GM23248 (cell line): ENCODE measurements at places on chromosomes 6 and 20.

DNA sequence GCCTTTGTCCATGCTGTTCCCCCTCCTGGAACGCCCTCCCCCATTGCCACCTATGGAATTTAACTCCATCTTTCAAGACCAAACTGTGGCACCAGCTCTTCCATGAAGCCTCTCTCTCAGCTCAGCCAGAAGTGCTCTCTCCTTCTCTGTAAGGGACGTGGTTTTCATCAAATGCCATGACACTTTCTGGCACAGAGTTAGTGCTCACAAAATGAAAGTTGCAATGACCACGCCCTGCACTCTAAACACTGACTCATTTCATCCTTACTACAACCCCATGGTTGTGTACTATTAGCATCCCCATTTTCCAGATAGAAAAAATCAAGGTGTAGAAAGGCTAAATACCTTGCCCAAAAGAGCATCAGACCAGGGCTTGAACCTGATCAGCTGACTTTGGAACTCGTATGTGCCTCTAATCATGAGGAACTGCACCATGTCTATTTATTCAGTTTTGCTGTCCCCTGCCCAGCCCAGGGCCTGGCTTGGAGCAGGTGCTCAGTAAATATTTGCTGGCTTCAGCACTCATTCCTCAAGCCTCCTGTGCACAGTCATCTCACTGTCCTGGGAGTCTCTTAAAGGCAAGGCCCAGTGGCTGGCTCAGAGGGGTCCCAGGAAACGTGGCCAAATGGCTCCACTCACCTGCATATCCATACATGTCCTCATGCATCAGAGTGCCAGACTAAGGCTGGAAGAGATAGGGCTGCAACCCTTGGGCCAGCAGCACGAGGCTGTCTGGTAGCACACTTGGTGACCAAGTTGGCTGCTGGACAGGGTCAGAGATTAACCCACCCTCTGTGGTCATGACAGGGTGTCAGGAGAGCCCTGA is 77.9 kb downstream of the MRPL14 start:
- DNase-seq: peak; percentile 84

DNA sequence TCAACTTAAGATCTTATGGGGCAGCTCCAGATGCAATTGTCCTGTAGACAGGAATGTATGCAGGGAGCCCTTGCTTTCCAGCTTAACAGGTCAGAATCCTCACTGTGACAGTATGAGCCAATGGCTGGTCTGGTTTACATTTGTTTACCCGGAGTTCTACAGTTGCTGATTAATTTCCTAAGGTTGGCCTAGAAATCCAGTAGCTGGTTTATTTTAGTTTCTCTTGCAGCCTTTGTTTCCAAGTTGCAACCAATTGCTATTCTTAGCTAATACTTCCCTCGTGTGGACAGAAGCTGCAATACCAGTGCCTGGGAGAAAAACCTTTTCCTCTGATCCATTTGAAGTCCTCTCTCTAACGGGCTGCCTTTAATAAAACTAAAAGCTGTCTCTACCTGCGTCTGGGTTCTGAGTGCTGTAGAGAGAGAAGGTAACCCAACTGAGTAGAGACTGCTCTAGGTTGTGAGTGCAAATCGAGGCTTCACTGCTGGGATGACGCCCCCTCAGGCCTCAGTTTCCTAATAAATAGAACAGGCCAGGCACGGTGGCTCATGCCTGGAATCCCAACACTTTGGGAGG is 45.9 kb downstream of the ZNF217 start:
- peak; percentile 86 for DNase-seq

GRCh38 chr6:33967966-33968724 is 164.3 kb upstream of the MLN start:
- peak; percentile 29 for DNase-seq

DNA sequence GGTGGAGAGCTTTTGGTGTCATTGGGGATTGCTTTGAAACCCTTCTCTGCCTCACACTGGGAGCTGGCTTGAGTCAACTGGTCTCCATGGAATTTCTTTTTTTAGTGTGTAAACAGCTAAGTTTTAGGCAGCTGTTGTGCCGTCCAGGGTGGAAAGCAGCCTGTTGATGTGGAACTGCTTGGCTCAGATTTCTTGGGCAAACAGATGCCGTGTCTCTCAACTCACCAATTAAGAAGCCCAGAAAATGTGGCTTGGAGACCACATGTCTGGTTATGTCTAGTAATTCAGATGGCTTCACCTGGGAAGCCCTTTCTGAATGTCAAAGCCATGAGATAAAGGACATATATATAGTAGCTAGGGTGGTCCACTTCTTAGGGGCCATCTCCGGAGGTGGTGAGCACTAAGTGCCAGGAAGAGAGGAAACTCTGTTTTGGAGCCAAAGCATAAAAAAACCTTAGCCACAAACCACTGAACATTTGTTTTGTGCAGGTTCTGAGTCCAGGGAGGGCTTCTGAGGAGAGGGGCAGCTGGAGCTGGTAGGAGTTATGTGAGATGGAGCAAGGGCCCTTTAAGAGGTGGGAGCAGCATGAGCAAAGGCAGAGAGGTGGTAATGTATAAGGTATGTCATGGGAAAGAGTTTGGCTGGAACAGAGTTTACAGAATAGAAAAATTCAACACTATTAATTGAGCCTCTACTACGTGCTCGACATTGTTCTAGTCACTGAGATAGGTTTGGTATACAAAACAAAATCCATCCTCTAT is 31.2 kb downstream of the SRSF3 start:
- DNase-seq: peak; percentile 88

DNA sequence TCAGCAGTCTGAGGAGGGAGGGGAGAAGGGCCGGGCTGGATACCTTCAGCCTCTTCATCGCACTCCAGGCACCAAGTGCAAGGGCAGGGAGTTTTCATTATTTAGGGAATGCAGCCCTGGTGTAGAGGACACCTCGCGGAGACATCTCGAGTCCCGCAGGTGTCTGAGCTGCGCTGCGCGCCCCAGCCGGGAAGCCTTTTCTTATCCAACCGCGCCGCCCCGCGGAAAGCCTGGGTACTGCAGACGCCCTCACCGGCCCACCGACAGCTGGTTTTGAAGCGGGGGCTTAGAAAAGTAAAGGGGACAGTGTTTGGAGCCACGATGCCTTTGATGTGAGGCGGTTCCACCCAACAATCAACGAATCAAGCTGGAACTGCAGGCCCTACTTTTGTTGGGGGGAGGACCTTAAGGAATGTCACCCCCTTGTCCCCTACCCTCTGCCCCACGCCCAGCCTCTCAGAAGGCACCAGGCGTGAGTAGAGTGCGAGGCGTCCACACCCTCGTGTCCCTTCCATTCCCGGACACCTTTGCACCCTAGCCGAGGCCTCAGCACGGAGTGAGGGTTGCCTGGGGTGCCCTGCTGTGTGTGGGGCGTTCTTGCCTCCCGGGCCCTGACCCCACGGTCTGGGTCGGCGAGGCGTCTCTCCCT is 8.6 kb downstream of the NKX2-2 start:
- peak; percentile 69 for DNase-seq

- peak; percentile 99 for DNase-seq
Measured at GRCh38 chr20:34525709-34526416, 9.6 kb downstream of the DYNLRB1 start.

DNA sequence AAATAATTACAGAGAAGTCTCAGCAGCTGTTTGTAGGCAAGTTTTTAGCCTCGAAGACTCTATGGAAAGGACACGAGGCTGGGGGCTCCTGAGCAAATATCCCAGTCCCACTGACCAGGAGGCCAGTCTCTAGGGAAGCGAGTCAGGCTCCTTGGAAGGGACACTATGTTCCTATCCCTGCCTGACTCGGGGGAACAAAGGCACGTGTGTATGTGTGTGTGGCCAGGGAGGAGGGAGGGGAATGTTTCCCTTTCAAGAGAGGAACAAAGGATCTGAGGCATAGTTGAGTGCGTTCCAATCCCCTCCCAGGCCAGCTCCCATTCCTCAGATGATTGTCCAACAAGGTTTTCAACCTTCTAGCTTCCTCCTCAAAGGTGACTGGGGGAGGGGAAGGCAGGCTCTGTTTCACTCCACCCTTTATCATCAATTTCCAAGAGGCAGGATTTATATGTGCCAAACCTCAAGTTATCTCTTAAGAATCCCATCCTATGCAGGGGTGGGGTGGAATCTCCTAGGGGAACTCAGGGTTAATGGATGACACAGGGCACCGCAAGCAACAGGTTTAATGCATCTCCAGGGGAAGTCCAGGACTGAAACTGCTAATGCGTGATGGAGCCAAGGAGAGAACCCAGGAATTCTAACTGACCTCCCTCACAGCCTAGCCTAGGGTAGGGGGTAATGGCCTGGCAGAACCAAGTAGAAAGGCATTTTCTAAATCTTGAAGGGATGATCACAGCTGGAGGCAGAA is 9.9 kb downstream of the BCL2L1 start:
- peak; percentile 72 for DNase-seq

DNA sequence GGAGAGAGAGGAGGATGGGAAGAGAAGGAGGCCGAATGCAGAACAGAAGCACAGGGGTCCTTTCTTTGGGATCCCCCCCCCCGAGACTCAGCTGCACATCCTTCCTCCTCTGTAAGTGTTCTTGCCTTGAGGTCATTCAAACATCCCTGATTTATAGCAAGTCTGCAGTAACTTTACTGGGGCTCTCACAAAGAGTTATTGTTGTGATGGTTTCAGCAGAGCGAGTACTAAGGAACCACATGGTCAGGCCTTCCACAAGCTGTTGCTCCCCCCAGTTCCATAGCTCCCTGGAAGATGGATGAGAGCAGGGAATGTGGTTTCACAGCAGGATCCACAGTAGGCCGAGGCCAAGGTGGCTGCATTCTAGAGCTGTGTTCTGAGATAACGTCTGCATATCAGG is 351.4 kb upstream of the CDH4 start:
- DNase-seq: no peak

GRCh38 chr20:10329387-10330005 is 104.5 kb downstream of the MKKS start:
- DNase-seq: no peak

- peak; percentile 22 for DNase-seq
Measured at GRCh38 chr6:157670466-157671186, 152.4 kb upstream of the SNX9 start.

DNA sequence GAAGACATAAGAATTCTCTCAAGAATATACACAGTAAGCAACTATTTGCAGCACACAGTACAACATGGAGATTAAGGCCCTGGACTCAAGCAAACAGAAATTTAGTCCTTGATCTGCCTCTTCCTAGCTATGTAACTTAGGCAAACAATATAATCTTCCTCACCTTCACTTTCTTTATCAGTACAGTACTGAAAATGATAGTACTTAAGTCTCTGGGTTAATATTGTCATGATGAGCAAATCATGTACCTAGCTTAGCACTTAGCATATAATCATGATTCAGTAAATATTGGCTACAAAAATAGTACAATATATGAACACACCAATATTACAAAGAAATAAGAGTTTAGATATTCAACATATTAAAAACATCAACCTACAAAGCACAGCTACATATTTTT is 320.5 kb downstream of the HACE1 start:
- no peak for DNase-seq

GRCh38 chr6:19380293-19380692 is 456.9 kb upstream of the ID4 start:
- peak; percentile 52 for DNase-seq

- no peak for DNase-seq
Measured at GRCh38 chr20:1838556-1839279, 56.5 kb upstream of the SIRPA start.

DNA sequence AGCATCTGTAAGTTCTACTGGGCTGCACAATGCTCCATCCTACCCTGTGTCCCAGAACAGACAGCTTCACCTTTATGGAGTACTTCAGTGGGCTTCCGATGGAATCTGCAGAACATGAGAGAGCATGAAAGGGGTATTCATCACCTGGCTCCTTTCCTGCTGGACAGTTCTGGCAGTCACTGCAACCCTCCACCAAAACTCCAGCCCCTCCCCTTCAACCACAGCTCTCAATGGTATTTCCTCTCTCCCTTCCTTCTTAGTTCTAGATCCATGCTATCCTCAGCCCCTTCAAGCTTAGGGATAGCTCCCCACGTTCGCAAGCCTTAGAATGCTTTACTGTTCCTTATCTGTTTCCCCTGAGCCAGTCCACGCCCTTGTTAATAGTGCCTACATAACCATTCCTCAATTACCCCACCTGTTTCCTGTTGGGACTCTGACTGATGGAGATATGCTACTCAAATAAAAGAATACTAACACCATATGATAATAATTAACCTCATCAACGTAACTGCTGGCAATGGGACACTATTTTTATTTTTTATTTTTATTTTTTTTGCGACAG is 26.8 kb downstream of the TRAM2 start:
- no peak for DNase-seq

DNA sequence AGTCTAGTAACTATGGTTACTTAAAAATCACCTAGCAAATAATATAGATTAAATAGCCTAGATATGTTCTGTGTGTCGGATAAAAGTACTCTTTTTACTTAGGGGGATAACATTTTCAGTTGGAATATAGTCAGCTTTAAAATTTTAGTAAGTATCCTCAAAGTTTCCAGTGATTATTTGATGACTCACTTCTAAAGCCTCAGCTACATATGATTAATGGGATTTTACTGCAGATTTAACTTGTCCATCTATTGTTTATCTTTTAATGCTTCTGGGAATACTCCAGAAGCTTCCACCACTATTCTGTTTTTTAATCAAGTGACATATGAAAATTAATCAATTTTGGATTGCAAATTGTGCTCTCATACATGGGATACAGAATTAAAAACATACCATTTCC is 8.7 kb upstream of the TENT5A start:
- DNase-seq: peak; percentile 56

DNA sequence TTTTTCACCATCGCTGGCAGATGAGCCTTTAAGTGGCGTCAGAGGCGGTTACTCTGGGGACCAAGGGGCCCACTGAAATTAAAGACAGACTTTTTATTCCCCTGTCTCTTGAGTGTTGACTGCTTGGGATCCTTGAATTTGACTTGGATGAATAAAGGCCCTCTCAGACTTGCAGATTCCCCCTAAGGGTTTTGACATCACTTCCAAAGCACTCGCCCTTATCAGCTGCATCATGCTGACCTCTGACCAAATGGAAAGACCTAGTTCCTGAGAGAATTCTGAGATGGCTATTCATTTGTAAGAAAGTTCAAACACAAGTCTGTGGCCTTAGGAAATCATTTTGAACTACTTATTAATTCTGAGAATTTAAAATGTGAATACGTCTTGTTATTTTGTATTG is 13.5 kb upstream of the MOXD1 start:
- DNase-seq: peak; percentile 70
